ENCODE measurements at places on chromosomes 13 and 19. TPM values are rescaled to one million over a fixed set of nuclear protein-coding genes. Genes with fewer than 3 reads are reported as not detected.

DNA sequence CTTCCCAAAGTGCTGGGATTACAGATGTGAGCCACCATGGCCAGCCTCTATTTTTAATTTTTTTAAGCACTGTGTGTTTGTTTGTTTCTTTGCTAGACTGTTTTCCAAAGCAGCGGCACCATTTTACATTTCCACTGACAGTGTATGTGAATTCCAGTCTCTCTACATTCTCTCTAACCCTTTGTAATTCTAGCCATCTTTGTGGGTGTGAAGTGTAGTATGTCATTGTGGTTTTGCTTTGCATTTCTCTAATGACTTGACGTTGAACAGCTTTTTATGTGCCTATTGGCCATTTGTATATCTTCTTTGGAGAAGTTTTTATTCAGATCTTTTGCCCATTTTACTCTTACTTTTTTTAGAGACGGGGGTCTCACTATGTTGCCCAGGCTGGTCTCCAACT is 11.6 kb downstream of the PNPLA6 start:
- no peak for DNase-seq

DNA sequence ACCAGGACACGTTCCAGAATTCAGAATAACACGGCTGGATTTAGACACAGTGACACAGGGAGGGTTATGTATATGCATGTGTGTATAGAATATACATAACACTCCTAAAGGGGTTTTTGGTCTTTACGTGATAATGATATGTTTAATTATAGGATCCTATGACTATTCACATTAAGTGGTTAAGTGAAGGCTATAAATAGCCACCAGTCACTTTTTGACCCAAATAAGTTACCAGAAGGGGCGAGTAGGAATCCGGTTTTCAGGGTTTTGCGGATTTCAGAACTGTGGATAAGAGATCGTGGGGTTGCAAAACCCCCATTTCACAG is 6.9 kb downstream of the ANGPTL6 start:
- no peak for DNase-seq

DNA sequence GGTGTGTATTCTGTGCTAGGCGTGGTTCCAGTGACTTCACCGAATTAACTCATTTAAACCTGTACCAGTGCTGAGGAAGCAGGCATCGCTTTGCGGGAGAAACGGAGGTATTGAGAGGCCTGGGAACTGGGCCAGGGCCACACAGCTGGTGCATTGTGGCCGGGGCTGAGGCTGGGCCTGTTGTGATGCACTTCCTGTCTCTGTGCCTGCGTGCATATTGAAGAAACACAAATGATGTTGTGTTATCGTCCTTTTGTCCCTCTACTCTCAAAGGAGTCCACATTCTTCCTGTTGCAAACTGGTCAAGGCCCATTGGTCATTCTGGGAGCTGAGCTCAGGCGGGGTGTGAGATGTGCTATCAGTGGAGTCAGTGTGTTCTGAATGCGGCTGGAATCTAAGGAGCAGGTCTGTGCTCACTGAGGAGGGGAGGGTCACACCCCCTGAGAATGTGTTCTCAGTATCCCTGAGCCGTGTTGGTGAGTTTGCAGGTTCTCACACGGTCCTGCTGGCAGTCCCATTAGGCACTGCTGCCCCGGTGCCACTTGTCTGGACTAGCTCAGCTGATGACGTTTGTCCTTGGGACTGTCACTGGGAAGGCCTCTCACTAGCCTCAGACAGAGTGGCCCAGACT is 62.1 kb downstream of the ARHGEF7 start:
- peak; percentile 36 for DNase-seq

DNA sequence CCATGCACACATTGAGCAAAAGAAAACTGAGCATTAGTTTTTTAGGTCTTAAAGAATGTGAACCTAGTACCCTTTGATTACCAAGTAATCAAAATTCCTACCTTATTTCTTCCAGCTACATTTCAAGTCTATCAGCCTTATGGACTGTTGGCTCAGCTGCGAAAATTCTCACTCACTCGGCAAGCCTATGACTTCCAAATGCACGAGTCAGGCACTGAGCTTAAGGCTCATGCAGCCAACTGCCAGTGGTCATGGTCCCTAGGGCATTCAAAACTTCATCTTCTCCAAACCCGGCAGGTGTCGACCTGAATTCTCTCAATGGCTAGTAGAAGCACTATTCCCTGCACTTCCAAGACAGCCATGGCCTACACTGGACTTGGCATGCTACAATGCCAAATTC is 41.2 kb downstream of the RUBCNL start:
- DNase-seq: no peak

INSL3 gene
- polyA plus RNA-seq: not detected

DNA sequence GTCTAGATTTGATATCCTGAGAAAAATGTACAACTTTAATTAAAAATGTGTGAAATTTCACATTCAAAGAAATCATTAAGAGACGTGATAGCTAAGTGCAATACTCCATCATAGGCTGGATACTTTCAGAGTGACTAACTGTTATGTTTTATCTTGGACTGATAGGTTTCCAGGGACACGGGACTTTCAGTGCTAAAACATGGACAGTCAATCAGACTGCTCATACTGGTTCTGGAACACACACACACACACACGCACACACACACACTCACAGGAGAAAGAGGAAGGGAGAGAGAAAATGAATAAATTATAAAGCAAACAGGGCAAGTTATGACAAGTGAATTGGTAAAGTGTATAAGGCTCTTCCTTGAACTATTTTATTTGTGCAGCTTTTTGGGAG is 955.9 kb downstream of the SLITRK5 start:
- no peak for DNase-seq

GRCh38 chr13:95771905-95772304 is 95.0 kb downstream of the DNAJC3 start:
- peak; percentile 43 for DNase-seq

- no peak for DNase-seq
These were observed 33.4 kb downstream of the DNAJC3 start for GRCh38 chr13:95710313-95710712.

ALKBH6 gene
- polyA plus RNA-seq: 18.6 TPM

CELF5 gene
- 1.3 TPM for polyA plus RNA-seq

EBI3 gene
- polyA plus RNA-seq: 0.87 TPM

ZNF99 gene
- 0.63 TPM for polyA plus RNA-seq

DNA sequence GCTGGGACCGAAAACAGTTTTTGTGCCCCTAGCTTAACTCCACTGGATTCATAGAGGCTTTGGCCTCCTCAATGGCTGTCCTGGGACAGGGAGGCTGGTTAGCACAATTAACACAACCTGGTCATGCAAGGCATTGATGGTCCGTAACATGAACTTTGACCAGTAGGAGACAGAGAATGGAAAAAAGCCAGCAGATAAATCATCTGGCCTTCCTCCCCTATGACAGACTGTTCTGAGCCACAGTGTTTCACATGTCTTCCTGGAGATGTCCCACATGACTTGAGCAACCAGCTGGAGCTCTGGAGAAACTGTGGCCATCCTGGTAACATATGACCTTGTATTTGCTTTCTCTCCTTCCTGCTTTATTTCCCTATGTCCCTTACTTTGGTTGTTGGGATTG is 244.2 kb downstream of the UQCRFS1 start:
- DNase-seq: no peak

- DNase-seq: no peak
These were observed 12.4 kb downstream of the GAS6 start for GRCh38 chr13:113851480-113851803.

SHANK1 gene
- polyA plus RNA-seq: 4.8 TPM

GRCh38 chr13:58949646-58950045 is 1214.1 kb downstream of the DIAPH3 start:
- no peak for DNase-seq

ATP4A gene
- not detected for polyA plus RNA-seq

HCN2 gene
- 0.13 TPM for polyA plus RNA-seq

DNA sequence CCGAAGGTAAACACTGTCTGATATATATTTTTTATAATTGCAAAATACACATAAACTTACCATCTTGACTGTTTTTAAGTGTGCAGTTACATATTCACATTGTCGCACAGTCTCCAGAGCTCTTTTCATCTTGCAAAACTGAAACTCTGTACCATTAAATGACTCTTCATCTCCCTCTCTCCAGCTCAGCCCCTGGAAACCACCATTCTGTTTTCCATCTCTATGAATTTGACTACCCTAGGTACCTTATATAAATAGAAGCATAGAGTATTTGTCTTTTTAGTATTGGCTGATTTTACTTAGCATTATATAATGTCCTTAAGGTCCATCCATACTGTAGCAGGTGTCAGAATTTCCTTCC is 45.8 kb downstream of the LRCH1 start:
- no peak for DNase-seq

GRCh38 chr13:79527698-79528097 is 46.7 kb downstream of the NDFIP2 start:
- DNase-seq: no peak

ZNF98 gene
- polyA plus RNA-seq: 4.7 TPM

GRCh38 chr19:55088543-55089341 is 13.1 kb downstream of the EPS8L1 start:
- no peak for DNase-seq

AKAP8 gene
- polyA plus RNA-seq: 32.5 TPM

GRCh38 chr13:50069261-50069660 is 54.0 kb downstream of the KCNRG start:
- DNase-seq: no peak

NCR1 gene
- polyA plus RNA-seq: 1.8 TPM

DNA sequence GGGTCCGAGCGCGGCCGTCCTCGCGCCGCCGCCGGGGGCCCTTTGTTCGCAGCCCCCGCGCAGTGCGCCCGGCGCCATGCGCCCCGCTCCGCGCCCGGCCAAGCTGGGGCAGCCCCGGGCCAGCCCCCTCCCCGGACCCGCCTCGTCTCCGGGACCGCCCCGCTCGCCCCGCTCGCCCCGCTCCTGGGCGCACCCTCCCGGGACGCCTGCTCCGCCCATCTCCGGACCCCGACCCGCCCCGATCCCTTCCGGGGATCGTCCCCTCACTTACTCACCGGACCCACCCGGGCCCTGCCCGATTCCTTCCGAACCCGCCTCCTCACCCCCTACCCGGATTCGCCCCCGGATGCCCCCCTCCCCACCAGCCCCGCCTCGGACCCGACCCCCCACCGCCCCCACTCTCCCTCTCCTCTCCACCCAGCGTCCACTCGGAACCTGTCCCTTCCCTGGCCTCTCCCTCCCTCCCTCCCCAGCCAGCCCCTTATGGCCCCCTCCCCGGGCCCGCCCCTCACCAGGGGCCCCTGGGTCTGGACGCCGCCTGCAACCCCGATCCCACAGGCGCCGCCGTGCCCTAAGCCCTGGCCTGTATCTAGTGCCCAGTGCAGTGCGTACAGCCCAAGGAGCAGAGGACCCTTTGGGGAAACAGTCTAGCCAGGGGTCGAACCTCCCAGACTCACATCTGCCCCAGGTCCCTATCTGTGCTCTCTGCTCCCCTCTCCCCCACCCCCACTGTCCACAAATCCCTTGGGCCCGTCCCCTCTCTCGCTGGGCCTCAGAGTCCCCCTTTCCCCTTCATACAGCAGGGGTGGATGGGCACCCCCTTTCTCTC is at the start of gene CPAMD8:
TSS of gene CPAMD8 (minus strand) at position 105 of the 829 bp plus-strand sequence. CDS start 168 bp downstream, outside the sequence.
- no peak for DNase-seq

DNA sequence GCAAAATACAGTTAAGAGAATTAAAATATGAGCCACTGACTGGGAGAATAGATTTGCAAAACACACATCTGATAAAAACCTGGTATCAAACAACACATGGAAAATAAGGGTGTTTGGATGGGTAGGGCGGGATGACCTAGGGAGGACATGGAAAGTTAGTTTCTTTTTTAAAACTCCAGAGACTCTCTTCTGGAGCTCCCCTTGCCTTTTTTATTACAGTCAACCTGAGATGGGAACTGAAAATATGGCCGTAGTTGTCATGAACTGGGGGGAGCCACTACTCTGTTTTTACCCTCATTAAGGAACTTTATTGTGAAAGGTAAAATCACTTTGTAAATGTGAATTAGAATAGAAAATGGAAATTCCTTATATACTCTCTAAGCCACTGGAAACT is 113.0 kb downstream of the ATP11A start:
- DNase-seq: no peak

GRCh38 chr19:46298479-46299003 is 1.7 kb downstream of the HIF3A start:
- DNase-seq: no peak

GRCh38 chr13:85616275-85616674 is 182.9 kb downstream of the SLITRK6 start:
- DNase-seq: no peak

C19orf81 gene
- polyA plus RNA-seq: 0.46 TPM

GRCh38 chr13:93965587-93965986 is 513.9 kb downstream of the DCT start:
- DNase-seq: no peak

GRCh38 chr19:8449830-8450229 is 5.1 kb downstream of the HNRNPM start:
- DNase-seq: no peak

GRCh38 chr13:89791971-89792630 is 1555.4 kb upstream of the MIR17HG start:
- DNase-seq: no peak

SERP2 gene
- 9.0 TPM for polyA plus RNA-seq

GRCh38 chr19:7897292-7897691 is 6.4 kb upstream of the MAP2K7 start:
- DNase-seq: no peak

NLRP11 gene
- not detected for polyA plus RNA-seq

DNA sequence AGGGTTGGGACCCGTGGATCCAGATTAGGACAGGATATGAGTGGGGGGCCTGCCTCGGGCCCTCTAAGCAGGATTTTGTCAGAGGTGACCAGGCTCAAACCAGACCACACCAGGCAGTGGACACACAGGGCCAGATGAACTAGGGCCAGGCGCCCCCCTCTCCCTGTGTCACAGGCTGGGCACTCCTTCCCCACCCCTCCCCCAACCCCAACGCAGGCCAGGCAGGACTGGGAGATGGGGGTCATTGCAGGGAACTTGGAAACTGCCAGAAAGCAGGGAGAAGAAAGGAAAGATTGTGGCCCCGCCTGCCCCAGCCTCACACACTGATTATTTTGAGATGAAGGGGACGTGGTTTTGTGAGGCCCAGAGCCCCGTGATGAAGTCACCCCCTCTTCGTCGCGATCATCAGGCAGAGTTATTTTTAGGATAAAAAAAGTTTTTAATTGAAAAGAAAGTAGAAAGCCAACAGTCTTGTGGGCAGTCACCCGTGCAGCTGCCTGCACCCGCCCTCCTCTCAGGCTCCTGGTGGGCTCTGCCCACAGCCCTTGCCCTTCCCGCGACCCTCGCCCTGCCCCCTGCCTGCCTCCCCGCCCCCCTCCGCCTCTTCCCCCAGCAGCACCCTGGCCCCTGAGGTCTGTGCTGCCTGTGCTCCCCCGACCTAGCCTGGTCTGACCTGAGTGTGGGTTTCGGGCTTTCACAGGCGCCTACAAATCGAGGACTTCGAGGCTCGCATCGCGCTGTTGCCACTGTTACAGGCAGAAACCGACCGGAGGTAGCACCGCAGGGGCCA is 1.9 kb upstream of the YJEFN3 start:
- no peak for DNase-seq

Measured in right lung (tissue), 10 donors.